ENCODE measurements at places on chromosomes 5 and 9. TPM values are rescaled to one million over a fixed set of nuclear protein-coding genes. Genes with fewer than 3 reads are reported as not detected.

DNA sequence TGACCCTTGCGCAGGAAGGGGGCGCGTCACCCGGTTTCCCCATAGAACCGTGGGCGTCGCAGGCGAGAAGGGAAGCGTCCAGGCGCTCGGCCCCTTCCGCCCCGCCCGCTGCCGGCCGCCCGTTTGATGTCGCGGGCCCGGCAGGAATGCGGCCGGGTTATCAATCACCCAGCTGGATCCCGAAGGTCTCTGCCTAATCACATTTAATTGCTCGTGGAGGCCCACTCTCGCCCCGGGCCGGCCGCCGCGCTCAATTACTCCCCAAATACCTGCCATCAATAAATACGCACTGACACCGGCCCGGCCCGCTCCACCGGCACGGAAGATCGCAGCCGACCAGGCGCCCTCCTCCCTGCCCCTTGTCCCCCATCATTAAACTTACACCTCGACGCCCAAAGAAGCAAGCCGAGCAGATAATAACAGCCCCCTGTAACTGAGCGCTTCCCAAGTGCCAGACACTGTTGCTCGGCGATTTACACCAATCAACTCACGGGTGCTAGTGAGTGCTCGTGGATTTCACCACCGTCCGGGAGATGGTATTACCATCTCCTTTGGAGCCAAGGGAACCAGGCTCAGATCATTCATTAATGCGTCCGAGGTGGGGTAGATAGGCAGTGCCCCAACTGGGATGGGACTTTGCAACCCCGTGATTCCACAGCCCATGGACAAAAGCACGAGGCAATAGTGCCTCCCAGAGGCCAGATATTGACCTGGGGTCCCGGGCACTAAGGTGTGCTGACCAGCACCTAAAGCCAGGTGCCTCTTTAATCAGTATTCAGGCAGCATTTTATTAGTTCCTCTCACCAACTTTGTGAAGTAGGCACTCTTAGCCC is 11.3 kb downstream of the MSX2 start:
- no peak overlapping the region for H3K27ac ChIP-seq
- no peak for DNase-seq
- H3K4me3 ChIP-seq = no peak overlapping the region
- H3K27me3 ChIP-seq = peaks cover 34% of the 10 kb centered on the region
- H3K4me1 ChIP-seq = peaks cover 6% of the 10 kb centered on the region
- no peaks in the 10 kb centered on the region for H3K36me3 ChIP-seq

DNA sequence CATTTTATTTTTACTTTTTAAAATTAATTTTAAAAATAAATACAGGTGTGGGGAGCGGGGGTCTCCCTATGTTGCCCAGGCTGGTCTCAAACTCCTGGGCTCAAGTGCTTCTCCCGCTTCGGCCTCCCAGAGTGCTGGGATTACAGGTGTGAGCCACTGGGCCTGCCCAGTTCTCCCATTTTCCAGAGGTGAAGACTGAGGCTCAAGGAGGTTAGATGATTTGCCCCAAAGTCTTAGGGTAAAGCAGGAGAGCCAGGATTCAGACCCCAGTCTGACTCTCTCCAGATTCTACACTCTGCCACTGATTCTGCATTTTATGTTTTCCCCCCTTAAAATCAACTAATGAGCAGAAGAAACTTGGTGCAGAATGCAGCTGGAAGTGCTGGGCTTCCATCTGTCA is 36.9 kb downstream of the CFAP77 start:
- H3K27ac ChIP-seq = no peak overlapping the region
- no peaks in the 10 kb centered on the region for H3K36me3 ChIP-seq
- H3K4me3 ChIP-seq = no peak overlapping the region
- no peaks in the 10 kb centered on the region for H3K4me1 ChIP-seq
- DNase-seq = no peak

Gene PRSS3
- total RNA-seq = 204 TPM

Gene ACTBL2
- not detected for total RNA-seq
